ENCODE measurements at places on chromosomes 16 and 17. TPM values are rescaled to one million over a fixed set of nuclear protein-coding genes. Genes with fewer than 3 reads are reported as not detected.

HOXB13 gene
- total RNA-seq: not detected

SMPD3 gene
- 0.76 TPM for total RNA-seq

- DNase-seq: no peak
These were observed 26.1 kb downstream of the HDAC5 start for GRCh38 chr17:44097110-44097958.

DNA sequence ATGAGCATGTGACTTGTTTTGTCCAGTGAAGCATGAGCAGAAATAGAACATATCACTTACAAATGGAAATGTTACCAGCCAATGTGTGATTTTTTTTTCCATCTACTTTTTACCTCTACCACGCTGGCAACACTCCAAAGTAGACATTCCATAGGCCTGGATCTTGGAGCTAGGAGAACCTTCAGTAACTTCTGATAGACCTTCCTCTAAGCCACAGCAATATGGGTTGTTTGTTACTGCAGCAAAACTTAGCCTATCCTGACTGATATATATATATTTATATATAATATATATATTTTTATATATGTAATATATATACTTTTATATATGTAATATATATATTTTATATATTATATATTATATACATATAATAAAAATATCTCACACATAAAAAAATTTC lies 284.4 kb upstream of the XYLT1 start:
- no peak for DNase-seq

C17orf50 gene
- not detected for total RNA-seq

KCNAB3 gene
- total RNA-seq: 10.8 TPM

DNA sequence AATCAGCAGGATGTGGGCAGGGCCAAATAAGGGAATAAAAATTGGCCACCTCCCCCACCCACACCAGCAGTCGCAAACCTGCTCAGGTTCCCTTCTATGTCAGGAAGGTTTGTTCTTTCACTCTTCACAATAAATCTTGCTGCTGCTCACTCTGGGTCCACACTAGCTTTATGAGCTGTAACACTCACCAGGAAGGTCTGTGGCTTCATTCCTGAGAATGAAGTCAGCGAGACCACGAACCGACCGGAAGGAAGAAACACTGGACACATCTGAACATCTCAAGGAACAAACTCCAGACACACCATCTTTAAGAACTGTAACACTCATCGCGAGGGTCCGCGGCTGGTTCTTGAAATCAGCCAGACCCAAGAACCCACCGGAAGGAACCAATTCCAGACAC lies 115.5 kb upstream of the TBX2 start:
- no peak for DNase-seq

LLGL2 gene
- total RNA-seq: 27.5 TPM

GRCh38 chr17:55395803-55396505 lies 25.7 kb downstream of the MMD start:
- DNase-seq: no peak

All from activated B cell treated with CpG ODN at 0.5 μM for 24 hours (primary cell).